Stimulated activated CD8-positive, alpha-beta memory T cell treated with anti-CD3 and anti-CD28 coated beads, Interleukin-2, amount 100 ng/mL, for 1 hour (primary cell): ENCODE measurements at places on chromosomes 1 and 21.

- DNase-seq: no peak
These were observed 14.3 kb downstream of the ADAMTSL4 start for GRCh38 chr1:150563340-150564038.

DNA sequence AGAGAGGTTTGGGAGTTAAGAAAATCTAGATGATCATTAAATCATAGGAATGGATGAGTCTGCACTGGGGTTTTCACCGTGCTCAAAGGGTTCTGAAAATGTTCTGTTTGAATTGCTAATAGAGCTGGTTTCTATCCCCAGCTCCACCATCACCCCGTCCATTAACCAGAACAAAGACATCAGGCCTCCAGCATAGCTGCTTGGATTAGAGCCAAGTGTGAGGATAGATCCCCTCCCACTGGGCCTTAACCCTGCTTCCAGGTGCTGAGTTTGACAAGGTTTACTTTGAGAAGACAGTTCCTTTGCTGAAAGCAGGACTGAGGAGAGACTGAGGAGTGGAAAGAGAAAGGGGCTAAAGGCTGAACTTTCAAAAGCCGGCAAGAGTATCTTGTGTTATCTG lies 48.3 kb downstream of the MPZL1 start:
- DNase-seq: no peak

GRCh38 chr1:78081980-78082860 lies 36.5 kb downstream of the GIPC2 start:
- no peak for DNase-seq

GRCh38 chr1:60461925-60462595 lies 388.5 kb upstream of the C1orf87 start:
- DNase-seq: no peak

DNA sequence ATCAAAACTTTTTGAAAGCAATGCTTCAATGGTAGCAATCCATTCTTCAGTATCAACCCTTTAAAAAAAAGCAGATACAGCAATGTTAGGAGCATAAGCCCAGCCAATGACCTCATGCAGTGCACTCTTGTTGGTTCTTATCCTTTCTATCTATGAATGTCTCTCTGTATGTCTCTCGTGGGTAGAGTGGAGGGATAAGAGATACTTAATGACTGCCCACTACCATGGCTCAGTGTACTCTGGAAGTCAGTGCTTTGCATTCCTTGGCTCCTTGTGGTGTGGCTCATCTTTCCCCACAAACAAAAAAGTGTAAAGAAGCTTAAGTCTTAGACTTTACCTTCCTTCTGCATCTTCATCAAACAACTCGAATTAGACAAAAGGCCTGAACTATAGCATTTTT lies 50.3 kb downstream of the PCSK9 start:
- no peak for DNase-seq

DNA sequence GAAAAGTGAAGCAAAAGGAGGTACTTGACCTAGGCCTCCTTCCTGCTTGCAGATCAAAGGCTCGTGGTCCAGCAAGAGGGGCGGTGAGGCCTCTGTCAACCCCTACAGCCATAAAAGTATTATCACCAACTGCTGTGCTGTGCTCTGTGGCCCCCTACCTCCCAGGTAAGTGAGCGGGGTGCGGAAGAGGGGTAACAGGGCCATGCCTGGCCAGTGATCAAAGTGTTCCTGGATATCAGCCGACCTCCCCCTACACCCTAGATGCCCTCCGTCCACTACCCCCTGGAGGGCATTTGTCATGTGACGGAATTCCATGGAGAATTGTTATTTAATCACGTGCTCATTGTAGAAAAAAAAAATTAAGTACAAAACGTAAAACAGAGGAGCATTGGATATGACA lies 10.2 kb upstream of the SFN start:
- DNase-seq: no peak

GRCh38 chr1:162629651-162630050 lies 2.6 kb upstream of the DDR2 start:
- DNase-seq: no peak

DNA sequence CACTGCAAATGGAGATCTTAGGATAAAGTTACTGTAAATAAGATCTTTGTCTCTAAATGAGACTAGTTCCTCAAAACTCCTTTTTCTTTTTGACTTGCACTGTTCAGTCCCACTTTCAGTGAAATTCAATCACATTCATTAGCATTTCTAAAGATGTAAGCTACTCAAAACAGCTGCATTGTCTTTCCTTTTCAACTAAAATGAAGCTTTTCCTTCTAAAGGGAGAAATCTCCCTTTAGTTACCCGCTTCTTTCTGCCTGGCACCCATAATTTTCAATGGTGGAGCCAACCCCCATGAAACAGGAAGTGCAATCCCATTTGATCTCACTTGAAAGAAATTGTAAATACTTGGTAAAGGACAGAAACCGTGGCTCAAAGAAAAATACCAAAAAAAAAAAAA lies 387.4 kb upstream of the PKN2 start:
- DNase-seq: no peak

- no peak for DNase-seq
These were observed 161.6 kb downstream of the GLUL start for GRCh38 chr1:182229921-182230491.

- no peak for DNase-seq
These were observed 12.6 kb upstream of the ADORA3 start for GRCh38 chr1:111516005-111516535.

- DNase-seq: no peak
These were observed 366.5 kb downstream of the MATN1 start for GRCh38 chr1:30356839-30357238.

DNA sequence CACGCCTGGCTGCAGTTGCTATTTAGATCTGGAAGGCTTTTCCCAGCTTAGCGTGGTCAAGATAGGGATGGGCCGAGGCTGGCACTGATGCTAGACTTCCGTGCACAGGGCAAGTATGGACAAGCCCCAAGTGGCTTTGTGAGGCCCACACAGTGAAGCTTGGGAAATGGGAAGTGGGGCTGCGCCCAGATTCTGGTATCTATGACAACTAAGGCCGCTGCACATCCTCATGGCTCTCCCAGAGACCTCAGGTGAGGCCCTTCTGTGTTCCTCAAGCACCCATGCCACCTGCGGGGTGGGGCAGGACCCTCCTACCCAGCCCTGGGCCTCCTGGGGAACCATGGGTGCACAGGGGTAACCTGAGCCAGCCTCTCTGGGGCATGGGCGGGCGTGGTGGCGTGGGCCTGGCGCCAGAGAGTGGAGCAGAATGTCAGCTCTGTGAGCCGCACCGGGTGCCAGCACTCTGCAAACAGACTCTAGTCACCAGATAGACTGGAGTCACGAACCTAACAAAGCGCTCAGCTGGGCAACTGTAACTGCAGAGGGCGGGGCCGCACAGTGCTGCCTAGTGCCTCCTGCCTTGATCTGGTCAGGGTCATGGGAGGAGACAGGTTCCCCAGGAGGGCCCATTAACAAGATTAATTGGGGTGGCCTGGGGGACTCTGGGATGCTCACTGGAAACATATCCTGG lies 46.4 kb downstream of the ELF3 start:
- DNase-seq: no peak

- no peak for DNase-seq
These were observed 65.7 kb upstream of the BACE2 start for GRCh38 chr21:41102281-41102680.

DNA sequence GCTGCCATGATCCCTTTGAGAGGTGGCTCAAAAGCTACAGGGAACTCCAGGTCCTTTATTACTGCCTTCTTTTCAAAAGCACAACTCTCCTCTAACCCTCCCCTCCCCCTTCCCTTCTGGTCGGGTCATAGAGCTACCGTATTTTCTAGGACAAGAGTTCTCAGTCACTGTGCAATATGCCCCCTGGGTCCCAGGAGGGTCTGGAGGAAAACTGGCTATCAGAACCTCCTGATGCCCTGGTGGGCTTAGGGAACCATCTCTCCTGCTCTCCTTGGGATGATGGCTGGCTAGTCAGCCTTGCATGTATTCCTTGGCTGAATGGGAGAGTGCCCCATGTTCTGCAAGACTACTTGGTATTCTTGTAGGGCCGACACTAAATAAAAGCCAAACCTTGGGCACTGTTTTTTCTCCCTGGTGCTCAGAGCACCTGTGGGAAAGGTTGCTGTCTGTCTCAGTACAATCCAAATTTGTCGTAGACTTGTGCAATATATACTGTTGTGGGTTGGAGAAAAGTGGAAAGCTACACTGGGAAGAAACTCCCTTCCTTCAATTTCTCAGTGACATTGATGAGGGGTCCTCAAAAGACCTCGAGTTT lies 3.1 kb downstream of the BTG2 start:
- no peak for DNase-seq

DNA sequence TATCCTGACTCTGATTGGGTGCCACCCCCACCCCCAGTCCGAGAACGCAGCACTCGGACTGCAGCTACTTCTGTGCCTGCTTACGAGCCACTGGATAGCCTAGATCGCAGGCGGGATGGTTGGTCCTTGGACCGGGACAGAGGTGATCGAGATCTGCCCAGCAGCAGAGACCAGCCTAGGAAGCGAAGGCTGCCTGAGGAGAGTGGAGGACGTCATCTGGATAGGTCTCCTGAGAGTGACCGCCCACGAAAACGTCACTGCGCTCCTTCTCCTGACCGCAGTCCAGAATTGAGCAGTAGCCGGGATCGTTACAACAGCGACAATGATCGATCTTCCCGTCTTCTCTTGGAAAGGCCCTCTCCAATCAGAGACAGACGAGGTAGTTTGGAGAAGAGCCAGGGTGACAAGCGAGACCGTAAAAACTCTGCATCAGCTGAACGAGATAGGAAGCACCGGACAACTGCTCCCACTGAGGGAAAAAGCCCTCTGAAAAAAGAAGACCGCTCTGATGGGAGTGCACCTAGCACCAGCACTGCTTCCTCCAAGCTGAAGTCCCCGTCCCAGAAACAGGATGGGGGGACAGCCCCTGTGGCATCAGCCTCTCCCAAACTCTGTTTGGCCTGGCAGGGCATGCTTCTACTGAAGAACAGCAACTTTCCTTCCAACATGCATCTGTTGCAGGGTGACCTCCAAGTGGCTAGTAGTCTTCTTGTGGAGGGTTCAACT lies 2.1 kb downstream of the RBM15 start:
- no peak for DNase-seq

DNA sequence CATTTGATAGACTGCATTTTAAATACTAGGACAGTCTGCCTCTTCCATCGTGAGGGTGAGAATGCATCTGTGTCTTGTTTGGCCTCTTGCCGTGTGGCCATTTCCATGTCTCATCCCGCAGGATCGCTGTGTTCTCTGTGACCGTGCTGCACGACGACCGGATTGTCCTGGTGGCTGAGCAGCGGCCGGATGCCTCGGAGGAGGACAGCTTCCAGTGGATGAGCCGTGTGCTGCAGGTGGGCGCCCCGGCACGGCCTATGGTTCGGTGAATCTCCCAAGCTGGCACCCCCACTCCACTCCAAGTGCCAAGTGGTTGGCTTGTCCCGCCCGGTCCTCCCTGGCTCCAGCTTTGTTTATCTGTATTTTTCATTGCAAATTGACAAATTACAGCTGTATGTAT lies 55.2 kb downstream of the S100B start:
- DNase-seq: no peak

DNA sequence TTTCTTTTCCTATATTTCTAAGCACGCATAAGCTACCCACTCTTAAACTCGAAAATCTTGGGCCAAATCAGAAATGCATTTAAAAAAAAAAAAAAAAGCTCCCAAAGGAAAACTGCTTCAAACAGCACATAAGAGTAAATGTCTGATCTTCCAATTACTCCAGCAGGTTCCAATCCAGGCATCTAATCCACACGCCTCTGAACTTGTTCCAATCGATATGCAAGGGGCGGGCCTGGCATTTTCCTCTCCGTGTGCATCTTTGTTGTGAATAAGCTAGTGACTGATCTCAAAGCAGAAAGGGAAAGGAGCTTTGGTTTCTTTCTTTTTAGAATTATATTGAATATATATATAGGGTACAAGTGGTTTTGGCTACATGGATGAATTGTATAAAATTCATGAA lies 365.5 kb downstream of the PRDM2 start:
- no peak for DNase-seq

DNA sequence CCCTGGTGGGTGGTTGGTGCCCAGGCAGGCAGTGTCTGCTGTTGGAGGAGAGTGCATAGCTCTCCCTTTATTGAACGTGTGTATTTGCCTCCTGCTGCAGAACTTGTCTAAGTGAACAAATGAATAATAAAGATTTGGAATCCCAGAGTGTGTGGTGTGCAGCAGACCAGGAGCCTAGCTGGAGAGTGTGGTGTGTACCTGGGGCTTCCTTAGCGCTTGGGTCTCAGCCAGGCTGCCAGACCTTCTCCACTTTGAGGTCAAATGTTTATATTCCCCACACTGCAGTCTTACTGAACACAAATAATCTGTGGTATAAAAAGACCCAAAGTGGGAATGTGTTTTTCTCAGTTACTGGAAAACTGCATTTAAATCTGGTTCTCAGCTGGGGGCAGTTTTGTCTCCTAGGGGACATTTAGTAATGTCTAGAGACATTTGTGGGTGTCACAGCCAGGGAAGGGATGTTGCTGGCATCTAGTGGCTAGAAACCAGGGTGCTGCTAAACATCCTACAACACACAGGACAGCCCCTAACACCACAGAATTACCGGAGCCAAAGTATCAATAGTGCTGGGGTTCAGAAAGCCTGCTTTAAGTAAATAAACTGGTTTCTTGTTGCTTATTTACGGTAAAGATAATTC lies 23.6 kb downstream of the SLC37A1 start:
- no peak for DNase-seq
